ENCODE measurements at places on chromosomes 13 and 19.

GRCh38 chr13:110309661-110310524, 2.8 kb downstream of the COL4A2 start:
- DNase-seq, result no peak

- no peak for DNase-seq
These were observed at the start of gene CYP4F12 for GRCh38 chr19:15672580-15673175. Gene CYP4F12, plus strand, starts transcription at chr19:15673087. Its CDS starts 443 bp downstream, at chr19:15673530.

GRCh38 chr13:103371271-103371670, 305.1 kb upstream of the SLC10A2 start:
- no peak for DNase-seq

DNA sequence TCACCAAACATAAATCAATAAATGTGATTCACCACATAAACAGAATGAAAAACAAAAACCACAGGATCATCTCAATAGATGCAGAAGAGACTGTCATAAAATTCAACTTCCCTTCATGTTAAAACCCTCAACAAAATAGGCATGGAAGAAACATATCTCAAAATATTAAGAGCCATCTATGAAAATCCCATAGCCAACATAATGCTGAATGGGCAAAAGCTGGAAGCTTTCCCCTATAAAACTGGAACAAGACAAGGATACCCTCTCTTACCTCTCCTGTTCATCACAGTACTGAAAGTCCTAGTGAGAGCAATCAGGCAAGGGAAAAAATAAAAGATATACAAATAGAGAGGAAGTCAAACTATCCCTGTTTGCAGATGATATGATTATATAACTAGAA, 806.1 kb upstream of the MIR17HG start:
- DNase-seq, result no peak

DNA sequence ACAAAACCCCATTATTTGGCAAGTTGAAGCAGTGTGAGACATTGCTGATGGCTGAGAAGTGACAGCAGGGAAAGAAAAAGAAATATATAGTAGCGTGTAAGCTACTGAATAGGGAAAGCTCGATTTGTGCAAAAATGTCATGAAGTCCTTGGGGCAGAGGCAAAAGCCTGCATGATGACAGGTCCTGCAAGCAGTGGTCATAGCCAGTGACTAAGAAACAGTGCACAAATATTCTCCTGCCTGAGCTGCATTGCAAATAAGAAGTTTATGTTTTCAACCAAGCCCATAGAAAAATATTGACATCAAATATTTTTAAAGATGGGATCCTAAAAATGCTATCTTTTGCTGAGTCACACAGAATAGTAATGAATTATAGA, 270.0 kb downstream of the SLITRK6 start:
- DNase-seq, result no peak

DNA sequence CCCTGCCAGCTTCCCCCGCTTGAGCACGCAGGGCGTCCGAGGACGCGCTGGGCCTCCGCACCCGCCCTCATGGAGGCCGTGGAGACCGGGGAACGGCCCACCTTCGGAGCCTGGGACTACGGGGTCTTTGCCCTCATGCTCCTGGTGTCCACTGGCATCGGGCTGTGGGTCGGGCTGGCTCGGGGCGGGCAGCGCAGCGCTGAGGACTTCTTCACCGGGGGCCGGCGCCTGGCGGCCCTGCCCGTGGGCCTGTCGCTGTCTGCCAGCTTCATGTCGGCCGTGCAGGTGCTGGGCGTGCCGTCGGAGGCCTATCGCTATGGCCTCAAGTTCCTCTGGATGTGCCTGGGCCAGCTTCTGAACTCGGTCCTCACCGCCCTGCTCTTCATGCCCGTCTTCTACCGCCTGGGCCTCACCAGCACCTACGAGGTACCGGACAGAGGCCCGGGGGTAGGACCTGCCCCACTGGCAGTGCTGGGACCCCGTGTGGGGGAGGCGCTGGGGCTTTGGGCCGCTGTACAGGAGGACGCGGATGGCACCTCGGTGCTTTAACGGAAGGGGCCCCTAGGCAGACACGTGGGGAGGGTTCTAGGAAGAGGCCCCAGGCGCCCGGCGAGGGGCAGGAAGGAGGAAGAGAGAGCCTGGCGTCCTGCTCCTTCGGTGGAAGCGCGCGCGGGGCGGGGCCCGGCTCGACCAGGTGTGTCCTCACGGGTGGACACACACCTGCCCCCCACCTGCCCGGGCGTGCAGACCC, 681 bp downstream of the SLC5A5 start:
- no peak for DNase-seq

DNA sequence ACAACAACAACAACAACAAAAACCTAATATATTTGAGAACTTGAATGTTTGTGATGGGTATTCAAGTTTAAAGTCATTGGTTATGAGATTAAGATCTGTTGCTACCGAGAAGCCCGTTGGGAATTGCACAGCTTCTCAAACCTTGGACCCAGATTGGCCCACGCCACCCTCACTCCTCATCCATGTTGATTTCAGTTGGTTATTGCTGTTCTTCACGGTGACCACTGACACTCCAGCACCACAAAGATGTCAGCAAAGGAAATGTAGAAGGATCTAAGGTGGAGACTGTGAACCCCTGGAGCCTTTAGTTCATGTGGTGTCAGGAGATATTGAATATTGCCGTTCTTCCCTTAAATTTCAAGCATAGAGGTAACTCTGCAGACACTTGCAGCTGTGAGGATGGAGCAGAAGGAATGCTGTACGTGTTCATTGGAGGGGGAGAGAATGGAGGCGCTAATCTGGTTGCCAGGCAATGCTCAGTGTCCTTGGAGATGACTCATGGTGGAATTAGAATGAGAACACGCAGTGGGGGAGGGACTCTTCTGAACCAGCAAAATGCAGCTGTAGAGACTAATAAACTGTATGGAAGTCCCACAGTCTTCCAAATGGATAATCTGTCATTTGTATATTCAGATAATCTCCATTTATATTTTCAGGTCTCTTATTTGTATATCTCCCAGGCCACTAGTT, 20.8 kb upstream of the ZNF835 start:
- DNase-seq, result no peak

All from NCI-H2107 (cell line).